NCI-H187 treated with DMSO at 0.1 percent for 48 hours (cell line): ENCODE measurements at places on chromosomes 2 and 18.

- DNase-seq, result no peak
These were observed 392.1 kb downstream of the CDH19 start for GRCh38 chr18:66211749-66212148.

DNA sequence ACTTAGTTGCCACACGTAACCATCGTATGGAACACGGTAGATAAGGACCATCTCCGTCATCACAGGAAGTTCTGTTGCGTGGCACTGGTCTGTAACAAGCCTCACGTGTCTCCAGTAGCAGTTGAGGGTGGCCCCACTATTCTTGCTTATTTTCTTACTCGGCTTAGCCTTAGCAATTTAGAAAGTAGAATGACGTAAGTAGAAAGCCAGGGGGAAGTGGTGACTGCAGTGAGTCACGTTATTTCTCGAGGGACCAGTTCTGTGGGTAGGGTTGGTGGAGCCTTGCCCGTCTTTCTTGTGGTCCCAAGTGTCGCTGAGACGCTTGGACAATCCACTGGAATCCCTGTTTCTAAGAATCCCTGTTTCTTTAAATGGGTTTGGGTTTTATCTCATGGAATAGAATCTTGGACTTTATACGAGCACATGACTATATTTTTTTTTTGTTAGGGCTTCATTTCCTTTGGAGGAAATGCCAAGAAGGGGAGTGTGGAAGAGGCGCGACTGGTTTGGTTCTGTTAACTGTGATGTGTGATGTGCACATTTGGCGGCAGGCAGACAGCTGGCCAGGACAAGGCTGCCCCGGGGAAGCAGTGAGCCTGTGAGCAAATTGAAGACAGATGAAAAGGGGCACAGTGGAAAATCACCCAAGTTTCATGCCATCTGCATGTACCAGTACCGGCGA is 96.2 kb downstream of the CABLES1 start:
- DNase-seq, result no peak

- no peak for DNase-seq
These were observed 140.4 kb upstream of the VRK2 start for GRCh38 chr2:57906152-57906732.

DNA sequence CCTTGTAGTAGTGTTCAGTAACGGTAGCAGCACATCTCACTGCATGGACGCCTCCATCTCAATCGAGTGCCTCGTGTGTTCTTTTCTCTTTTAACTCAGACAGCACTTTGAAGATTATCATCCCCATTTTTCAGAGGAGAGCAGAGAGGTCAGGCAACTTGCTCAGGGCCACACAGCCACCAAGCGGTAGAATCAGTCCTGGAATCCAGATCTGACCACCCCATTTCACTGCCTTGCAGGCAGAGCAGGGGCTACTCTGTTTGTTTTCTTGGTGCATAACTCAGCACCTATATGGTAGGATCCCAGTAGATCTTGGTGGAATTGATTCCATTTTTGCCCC is 129.5 kb downstream of the SMAD7 start:
- DNase-seq, result no peak

- no peak for DNase-seq
These were observed 34.0 kb downstream of the CRIM1 start for GRCh38 chr2:36389577-36389976.

GRCh38 chr2:150621526-150622213 is 134.2 kb upstream of the RND3 start:
- no peak for DNase-seq

DNA sequence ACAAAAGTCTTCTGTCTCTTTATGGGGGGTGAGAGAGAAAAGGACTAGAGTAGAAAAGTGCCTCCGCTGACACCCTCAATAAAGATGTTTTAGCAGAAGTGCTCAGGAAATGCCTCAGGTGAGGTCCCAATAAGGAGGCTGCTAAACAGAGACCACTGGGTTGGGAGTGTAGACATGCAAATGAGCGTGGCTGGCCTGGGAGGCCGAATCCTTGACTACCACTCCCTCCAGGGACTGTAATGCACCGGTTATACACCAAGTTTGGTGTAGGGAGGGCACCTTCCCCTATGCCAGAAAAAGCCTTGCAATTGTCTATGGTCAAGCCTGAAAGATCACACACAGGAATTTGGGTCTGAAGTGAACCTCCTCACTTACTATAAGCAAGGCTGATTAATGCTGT is 1.8 kb downstream of the TMX3 start:
- DNase-seq, result no peak

GRCh38 chr2:20796374-20796791 is 26.5 kb downstream of the LDAH start:
- no peak for DNase-seq

- no peak for DNase-seq
These were observed 111.5 kb upstream of the ZNF236 start for GRCh38 chr18:76710646-76711520.

- DNase-seq, result no peak
These were observed 75.4 kb upstream of the REV1 start for GRCh38 chr2:99565227-99565626.

- DNase-seq, result no peak
These were observed 13.2 kb upstream of the DNAJC27 start for GRCh38 chr2:24984912-24985311.

DNA sequence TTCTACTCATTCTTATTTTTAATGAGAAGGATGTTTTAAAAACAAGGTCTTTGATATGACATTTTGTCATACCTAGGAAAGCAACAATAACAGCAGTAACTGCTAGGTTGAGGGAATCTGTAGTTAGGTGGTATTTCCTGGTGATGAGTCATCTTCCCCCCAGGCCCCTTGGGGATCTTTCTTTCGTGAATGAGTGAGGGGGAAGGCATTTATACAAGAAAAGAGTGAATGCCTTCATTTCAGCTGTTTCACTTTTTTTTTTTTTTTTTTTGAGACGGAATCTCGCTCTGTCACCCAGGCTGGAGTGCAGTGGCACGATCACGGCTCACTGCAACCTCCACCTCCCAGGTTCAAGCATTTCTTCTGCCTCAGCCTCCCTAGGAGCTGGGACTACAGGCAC is 108.6 kb downstream of the MAP4K4 start:
- DNase-seq, result no peak

- no peak for DNase-seq
These were observed 25.9 kb upstream of the GPR45 start for GRCh38 chr2:105215586-105216192.

- no peak for DNase-seq
These were observed 45.5 kb upstream of the IHH start for GRCh38 chr2:219106251-219106650.

- DNase-seq, result no peak
These were observed 9.9 kb downstream of the CCT7 start for GRCh38 chr2:73243884-73244570.

GRCh38 chr2:109435066-109435690 is 178.6 kb downstream of the SEPTIN10 start:
- no peak for DNase-seq

GRCh38 chr2:23664066-23664788 is 262.7 kb downstream of the ATAD2B start:
- no peak for DNase-seq

DNA sequence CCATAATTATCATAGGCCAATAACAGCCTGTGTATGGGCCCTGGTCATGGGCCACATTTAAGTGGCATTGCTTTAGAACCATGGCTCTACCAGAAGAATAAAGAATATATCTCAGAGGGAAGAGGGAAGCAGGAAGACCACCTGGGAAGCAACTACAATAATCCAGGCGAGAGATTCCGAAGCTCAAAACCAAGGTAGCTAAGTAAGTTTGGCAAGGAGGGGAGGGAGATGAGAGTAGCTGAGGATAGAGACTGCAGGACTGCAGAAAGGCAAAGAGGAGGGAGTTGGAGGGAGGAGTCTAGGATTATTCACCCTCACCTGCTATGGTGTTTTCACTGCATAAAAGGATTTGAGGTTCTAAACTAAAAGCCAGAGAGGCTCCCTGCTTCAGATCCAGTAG is 293.5 kb downstream of the SETBP1 start:
- no peak for DNase-seq

DNA sequence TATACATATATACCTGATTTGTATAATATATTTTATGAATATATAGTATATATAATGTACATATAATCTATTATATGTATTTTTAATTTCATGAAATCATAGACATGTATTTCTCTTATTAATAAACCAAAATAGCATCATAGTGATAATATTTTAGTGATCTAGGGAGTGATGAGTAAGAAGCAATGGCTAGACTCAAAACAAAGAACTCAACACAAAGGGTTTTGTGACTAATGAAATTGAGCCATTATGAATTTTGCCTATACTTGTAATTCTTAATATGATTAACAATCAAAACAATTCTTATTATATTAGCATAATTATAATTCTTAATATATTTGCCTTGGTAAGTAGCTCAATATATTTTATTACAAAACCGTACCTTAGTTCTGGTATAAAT is 1614.1 kb upstream of the TMEFF2 start:
- no peak for DNase-seq

- no peak for DNase-seq
These were observed 27.7 kb upstream of the MAPRE3 start for GRCh38 chr2:26942543-26943295.

GRCh38 chr2:166081131-166081632 is 46.6 kb downstream of the SCN1A start:
- DNase-seq, result no peak

DNA sequence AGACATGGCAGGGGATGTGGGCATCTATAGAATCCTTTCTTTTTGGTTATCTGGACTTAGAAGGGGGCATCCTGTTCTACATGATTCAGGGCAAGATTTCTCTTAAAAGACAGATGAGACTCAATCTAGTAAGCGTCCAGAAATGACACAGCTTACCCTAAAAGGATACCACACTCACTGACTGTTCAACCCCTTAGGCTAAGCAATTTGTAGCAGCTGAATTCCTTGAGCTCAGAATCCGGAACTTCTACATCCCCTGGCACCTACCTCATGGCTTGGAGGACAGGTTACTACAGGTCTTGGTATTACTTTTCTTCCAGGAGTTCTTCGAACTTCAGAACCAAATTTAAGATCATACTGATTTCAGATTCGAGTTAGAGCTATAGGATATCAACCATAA is 138.4 kb downstream of the LAMA3 start:
- no peak for DNase-seq

DNA sequence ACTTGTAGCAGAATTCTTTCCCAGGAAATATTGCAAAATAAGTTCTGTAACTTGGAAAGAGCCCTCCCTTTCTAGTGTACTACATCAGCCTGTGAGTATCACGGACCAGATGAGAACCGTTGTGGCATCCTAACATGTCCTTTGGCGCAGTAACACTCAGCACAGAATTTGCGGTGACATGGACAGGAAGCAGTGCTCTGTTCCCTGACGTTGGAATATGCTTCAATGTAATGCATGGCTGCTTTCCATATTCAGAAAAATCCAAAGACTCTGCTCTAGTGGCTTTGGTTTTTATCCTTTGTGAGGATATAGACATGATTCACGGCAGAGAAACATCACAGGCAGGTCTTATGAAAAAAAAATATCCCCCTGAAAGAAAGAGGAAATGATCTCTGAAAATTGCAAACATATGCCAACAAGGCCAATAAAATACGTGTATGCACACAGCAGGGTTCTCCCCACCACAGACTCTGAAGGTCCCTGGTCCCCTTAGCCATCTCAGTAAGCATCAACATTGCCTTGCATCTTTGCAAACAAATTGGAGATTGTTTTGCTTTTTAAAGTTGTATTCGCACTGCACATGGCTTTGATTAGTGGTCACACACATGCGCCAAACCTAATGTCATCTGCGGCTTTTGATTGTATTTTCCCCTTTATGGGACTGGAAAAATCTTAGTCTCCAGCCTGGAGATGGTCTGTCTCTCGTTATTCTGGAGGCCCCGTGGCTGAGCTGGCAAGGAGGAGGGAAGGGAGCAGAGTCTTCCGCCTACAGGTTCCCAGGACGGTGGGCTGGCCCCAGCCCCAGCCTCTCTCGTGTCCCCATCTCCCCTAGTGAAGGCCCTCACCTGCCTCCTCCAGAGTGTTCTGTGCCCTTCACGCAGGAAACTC is 122.9 kb downstream of the COPS8 start:
- DNase-seq, result no peak

GRCh38 chr2:52340171-52340570 is 1308.2 kb upstream of the NRXN1 start:
- DNase-seq, result no peak

- DNase-seq, result no peak
These were observed 254.8 kb downstream of the GLI2 start for GRCh38 chr2:120990451-120990871.

DNA sequence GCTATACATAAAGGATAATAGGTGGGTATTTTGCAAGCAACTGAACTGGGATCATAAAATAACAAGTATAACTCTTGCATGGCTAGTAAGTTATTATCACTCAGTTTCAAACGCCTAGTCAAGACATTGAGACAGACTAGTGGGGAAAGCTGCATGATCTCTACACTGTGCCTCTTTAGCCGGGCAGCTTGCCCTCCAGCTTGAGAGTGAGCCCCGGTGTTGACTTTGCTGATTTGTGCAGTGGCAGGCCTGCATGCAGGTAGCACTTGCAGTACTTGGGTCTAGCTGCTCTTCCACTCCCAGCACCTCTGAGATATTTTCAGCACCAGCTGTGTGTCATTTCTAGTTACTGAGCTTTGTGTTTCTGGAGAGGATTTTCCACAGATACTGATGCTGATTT is 118.8 kb upstream of the DAPL1 start:
- DNase-seq, result no peak

DNA sequence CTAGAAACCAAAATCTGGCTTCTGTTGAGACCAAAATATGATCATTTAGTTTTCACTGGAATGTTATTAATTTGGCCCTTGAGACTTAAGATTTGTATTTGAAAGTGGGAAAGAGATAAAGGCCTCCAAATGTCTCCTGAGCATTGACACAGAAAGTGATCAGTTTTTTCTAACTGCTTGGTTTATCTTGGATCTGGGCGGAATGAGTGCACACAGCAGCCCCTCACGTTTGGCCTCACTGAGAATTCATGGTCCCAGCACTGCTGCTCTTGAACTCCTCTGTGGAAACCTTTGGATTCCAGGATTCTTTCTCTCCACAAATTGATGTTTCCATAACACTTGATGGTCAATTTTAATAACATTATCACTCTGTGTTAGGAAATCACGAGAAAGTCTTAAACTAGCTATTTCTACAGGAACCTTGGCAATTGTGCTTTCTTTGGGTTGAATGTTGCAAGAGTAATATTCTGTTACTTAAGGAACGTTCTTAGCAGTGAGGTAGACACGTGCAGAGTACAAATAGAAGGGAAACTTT is 180.3 kb upstream of the BCL2L11 start:
- DNase-seq, result no peak

DNA sequence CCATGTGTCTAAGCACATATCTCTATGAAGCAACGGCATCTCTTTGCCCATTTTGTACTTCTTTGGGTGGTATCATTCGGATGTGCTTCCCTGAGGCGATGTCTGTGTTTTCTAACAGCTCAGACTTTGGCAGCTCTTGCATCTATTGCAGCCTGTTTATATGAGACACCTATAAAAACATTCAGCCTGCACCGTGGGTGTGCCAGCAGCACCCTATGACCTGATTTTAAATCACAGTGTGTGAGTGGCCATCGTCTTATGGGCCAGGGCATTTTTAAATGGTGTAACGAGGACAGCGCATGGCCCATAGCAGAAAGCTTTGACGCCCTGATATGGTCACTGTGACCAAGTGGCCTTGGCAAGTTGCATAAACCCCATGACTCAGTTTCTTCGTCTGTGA is 12.9 kb downstream of the NPAS2 start:
- DNase-seq, result no peak
